ENCODE measurements at places on chromosomes 5 and 9.

GRCh38 chr9:109101202-109101595 is 18.5 kb downstream of the TMEM245 start:
- DNase-seq, result no peak

GRCh38 chr9:71627537-71627936 is 140.8 kb downstream of the CEMIP2 start:
- DNase-seq, result no peak

GRCh38 chr5:137832416-137832815 is 35.2 kb upstream of the MYOT start:
- DNase-seq, result no peak

DNA sequence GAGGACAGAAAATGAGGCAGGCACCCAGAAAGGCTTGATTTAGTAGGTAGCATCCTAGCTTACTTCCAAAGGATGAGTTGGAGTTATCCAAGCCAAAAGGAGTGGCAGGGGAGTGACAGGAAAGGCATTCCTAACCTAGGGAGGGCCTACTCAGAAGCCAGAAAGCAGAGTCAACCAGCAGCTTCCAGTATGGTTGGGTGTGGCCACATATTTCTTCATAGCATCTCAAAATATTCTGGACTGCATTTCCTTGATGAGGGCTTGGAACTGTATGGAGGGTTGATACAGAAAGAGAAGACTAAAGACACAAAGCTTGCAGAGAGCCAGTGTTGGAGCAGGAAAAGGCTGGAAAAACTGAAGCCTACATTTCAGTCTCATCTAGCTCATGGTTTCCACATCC is 656.8 kb upstream of the DMAC1 start:
- DNase-seq, result no peak

DNA sequence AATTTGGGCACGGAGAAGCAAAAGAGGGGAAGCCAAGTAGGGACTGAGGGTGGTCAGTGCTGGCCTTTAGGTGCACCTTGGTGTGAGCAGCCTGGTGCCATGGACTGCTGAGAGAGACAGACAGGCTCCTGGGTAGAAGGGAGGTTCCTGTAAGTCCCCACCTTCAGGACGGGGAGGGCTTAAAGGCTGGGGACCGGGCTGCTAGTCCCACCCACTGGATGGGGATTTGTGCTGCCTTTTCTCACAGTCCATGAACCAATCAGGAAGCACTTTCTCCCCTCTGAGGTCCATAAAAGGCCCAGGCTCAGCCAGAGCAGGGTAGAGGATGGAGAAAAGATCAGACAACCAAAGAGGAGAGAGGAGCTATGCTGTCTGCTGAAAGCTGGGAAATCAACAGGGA is 15.2 kb downstream of the CDC25C start:
- DNase-seq, result no peak

DNA sequence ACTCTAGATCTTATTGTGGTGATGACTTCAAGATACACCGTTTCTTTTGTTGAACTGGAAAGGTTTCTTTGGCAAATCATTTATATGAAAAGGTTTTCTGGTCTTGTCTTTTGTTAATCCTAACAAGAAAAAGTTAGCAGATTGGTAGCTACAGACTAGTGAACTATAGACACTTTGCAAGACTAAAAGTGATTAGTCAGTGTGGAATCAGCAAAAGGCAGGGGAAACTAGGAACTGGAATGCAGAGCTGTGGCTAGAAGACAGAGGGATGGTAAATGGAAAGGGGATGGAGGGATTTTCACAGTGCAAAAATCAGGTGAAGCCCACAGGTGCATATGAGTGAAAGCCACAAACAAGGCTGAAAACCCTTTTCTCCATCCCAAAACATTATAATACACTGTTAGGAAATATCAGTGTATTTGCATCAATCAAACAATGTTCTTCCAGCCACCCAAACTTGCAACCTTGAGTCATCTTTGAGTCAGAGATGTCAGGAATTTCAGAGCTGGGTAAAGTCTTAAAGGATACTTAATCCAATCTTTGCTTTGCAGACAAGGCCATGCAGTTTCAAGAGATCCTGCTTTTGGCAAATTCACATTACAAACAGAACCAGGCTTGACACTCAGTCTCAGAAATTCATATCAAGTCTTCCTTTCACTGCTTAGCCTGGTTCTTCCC is 52.7 kb downstream of the PLK2 start:
- no peak for DNase-seq

- DNase-seq, result no peak
Measured at GRCh38 chr9:6488395-6488794, 75.4 kb downstream of the UHRF2 start.

- DNase-seq, result no peak
Measured at GRCh38 chr5:148403344-148403743, 19.6 kb downstream of the FBXO38 start.

- no peak for DNase-seq
Measured at GRCh38 chr5:169305366-169305765, 4.4 kb upstream of the SLIT3 start.

DNA sequence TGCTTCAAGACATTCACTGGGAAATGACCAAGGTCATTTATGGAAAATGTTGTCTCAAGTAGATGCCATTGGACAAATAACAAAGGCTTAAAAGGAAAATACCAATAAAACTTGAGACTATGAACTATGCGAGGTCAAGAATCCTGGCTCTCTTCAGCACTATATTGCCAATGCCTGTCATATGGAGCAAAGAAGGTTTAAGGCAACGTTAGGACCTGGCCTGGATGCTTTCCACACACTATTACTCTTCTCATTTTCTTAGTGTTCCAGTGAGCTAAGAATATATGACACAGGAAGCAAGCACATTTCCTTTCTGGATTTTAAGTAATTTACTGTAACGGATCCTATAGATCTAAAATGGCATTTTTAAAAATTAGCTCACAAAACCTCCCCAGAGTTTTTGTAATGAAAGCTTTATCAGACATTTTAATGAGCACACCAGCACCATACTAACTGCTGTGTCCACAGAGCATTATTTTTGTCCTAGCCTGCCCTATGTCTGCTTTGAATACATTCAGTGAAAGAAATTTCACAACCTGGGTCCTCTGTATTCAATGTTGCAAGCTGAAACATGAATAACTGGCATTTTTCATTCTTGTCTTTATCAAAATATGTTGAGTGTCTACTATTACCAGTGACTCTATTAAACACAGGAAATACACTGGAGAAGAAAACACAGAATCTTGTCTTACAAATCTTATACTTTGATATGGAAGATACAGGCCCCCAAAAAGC is 315.6 kb downstream of the CETN3 start:
- no peak for DNase-seq

DNA sequence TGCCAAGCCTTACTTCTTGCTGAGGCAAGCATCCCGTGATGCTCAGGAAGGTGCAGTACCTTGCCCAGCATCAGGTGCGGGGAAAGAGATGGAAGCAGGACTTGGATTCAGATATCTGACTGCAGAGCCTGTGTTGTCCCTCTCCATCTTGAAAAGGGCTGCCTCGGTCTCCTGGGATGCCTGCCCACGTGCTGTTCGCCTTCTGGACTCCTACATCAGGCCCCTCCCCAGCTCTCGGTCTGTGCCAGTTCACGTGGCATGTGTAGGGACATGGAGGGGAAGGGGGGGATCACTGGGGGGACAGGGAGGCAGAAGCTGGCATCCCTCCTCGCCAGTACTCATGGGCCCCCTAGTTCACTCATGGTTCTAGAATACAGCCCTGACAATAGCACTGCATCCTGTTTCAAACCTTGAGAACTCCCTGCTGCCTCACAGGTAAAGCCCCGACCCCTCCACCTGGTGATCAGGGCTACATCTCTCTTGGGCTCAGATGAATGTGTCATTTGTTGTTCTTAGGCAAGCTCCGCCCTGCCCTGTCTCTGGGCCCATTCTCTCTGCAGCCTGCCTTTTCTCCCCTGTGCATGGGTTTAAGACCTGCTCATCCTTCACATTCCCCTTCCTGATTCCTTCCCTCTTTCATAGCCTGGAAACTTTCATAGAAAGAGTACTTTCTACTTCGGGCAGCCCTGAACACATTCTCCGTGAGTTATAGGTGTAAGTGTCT is 38.9 kb upstream of the SLC25A51 start:
- no peak for DNase-seq

GRCh38 chr9:68706363-68707201 is 1.5 kb downstream of the PIP5K1B start:
- DNase-seq, result no peak

DNA sequence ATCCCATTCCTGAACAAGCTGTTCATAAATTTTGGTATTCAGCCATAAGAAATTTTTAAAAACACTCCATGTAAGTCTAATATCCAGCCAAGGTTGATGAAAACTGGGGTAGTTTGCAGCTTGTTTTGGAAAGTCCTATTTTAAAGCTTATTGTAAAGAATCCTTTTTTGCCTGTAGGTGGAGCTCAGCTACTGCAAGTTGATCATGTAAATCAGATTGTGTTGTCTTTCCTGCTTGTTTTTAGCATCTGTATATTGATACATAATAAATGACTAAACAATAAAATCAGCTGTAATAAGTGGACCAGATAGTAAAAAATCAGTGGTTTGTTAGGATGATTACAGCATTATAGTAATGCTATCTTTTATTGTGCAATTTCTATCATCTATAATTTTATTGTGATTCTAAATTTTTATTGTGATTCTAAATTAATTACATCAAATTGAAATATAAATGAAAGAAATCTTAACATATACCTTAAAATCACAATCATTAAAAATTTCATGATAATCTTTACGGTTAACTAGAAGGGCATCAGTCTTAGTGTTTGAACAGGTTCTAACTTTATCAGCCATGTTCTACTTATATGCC is 42.4 kb downstream of the CWC27 start:
- no peak for DNase-seq

GRCh38 chr9:27261517-27262211 is 35.3 kb downstream of the EQTN start:
- no peak for DNase-seq

DNA sequence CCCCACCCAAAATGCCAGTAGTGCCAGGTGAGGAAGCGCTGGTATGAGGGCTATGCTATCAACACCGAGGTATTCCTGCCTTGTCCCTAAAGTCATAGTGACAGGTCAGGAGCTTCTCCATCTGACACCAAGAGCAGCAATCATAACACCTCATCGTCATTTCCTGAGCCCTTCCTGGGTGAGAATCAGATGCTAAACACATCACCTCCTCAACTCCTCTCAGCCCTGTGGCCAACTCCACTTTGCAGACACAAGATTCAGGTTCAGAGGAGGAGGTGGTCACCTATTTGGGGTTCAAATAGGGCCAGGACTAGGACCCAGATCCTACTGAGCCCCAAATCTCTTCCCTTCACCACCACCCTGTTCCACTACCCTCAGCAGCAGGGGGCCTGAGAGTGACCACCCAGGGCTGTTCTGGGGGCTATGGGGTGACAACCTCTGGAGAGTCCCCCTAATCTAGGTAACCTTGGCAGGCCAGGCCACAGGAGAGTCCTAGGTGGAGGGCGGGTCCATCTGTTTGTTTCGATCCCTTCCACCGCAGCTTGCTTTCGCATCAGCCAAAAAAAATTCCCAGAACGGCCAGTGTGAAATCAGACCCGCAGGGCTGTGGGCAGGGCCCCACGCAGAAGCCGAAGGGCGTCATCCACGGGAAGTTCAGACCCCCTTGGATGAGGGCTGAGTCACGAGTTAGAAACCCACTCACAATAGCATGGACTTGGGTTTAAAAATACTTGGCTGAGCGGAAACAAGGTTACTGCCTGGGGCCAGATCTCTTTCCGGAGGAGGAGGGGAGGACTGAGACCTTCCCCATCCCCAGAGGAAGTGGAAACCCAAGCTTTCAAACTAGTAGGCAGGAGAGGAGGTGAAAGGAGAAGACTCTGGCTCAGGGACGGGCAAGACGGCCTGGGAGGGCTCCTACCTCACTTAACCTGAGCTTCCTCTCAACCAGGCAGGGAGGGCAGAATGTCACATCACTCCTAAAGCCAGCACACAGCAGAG is 8.7 kb downstream of the STK10 start:
- DNase-seq, result no peak

- DNase-seq, result no peak
Measured at GRCh38 chr5:7781899-7782298, 69.0 kb downstream of the CFAP90 start.

GRCh38 chr5:32942225-32942989 is 231.3 kb downstream of the NPR3 start:
- no peak for DNase-seq

DNA sequence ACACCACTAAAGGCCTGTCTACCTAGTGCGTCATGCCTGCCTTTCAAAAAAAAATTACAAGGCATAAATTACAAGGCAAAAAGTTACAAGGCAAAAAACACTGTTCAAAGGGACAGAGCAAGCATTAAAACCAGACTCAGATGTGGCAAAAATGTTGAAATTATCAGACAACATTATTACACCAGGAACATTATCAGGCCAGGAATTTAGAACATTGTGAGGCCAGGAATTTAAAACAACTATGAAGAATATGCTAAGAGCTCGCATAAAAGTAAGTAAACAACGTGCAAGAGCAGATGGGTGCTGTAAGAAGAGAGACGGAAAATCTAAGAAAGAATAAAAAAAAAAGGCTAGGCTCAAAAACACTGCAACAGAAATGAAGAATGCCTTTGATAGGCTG is 18.2 kb upstream of the MLANA start:
- no peak for DNase-seq

DNA sequence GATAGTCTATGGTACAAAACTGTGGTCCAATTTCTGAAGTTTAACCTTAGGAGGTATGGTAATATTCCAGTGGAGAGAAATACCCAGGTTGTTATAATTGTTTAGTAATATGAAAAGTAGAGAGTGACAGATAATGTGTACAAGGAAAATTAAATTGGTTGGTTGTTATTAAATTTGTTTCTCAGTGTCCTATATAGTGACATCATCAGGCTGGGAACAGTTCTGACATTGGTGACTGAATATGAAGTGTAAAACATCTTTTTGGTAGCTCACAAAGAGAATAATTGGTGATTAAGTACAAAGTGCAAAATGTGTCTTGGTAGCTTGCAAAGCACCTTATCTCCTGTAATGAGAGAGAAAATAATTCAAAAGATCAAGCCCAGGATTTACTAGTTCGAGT is 1806.1 kb upstream of the CDH6 start:
- no peak for DNase-seq

- DNase-seq, result no peak
Measured at GRCh38 chr5:150247726-150248125, 41.8 kb downstream of the CAMK2A start.

DNA sequence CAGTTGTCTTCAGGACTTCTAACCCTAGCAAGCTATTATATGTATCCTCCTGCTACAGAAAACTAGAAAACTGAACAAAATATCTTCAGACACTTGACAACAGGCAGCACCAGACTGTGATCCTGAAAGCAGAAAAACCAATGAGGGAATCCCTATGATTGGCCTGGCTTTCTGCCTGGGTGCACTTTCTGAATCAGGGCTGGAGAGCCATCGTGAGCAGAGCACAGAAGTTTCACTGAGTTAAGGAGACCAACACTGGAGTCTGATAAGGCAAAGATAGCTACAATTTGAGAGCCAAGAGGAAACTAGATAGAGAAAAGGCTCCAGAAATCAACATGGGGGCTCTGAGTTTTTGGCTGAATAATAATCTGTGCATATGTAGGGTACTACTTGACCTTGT is 106.5 kb downstream of the FANCC start:
- no peak for DNase-seq

DNA sequence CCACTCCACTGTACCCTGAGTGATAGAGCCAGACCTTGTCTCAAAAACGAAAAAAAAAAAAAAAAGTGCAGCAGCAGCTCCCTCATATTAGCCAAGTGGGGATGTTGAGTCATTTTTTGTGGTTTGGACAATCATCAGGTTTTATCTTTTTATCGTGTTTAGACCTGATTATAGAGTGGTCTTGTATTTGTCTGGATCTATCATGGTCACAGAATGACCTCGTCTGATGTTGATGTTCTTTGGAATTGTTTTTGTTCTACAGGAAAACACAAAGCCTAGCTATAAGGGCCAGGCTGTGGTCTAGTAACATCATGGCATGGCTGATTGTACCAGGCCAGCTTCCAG is 1.6 kb upstream of the FBXW11 start:
- DNase-seq, result no peak

Measured in NCI-H1092 (cell line).